Kidney epithelial cell (primary cell): ENCODE measurements at places on chromosomes 6 and 20. TPM values are rescaled to one million over a fixed set of nuclear protein-coding genes. Genes with fewer than 3 reads are reported as not detected.

GRCh38 chr6:14638435-14638905 is 520.9 kb downstream of the CD83 start:
- no peak for DNase-seq

TPX2 gene
- total RNA-seq = 16.0 and 16.1 TPM in 2 replicates

- DNase-seq = no peak
Measured at GRCh38 chr6:6407071-6407741, 86.7 kb upstream of the F13A1 start.

- DNase-seq = peak; percentile 78
Measured at GRCh38 chr6:11613858-11614257, 76.3 kb downstream of the TMEM170B start.

DNA sequence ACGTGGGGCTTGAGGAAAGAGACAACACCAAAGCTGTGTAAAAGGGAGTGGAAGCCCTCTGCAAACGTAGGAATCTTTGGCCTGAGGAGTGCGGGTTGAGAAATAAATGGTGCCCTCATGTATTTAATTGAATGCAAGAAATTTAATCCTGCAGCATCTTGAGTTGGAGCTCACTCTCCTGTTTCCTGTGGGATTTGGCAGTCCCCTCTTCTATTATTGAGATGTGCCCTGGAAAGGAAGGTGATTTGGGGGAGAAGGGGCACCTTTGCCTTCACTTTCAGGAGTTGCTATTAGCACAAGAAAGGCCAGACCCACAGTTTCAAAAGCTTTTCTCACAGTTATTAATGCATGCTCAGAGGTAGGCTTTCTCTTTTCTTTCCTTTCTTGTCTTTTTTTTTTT is 201.4 kb upstream of the HDDC2 start:
- no peak for DNase-seq

DNA sequence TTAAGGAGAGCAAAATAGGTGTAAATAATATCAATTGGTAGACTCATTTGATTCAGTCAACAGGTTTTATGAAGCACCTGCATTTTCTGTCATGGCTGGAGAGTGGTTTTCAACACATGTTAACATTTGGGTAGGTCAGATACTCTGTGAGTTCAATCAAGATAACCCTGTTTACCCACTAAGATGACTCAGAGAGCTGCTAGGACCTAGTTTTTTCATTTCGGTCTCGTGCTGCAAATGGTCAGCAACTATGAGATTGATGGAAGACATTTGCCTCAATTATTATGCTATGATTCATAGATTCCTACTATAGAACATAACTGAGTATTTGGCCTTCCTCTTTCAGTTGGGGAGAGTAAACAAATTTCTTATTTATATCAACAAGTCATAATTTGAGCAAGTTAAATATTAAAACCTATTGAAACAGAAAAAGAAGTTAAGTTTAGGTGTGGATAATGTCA is 391.4 kb upstream of the CITED2 start:
- DNase-seq = no peak

DNA sequence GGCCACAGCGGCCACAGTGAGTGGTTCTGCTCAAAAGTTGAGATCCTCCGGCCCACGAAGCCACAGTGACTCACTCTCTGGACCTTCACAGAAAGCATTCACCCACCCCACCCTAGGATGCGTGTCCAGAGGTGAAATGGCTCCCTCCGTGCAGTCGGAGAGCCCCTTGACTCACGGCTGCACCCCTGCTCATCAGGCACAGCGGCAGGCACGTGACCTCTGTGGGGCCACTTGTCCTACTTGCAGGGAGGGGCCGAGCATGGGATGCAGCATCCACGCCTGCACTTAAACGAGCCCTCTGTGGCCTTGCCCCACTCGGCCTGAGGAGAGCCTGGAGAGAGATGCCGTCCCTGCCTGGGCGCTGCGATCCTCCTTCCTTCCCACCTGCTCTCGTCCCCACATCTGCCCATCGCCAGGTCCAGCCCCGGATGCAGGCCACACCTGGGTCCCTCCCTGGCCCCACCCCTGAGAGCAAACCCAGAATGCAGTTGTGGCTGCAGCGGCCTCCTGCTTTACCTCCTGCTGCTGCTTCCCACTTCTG is 28.7 kb downstream of the NTSR1 start:
- DNase-seq = no peak

GRCh38 chr6:22227824-22228610 is 68.8 kb downstream of the PRL start:
- DNase-seq = no peak

GRCh38 chr6:75855052-75855451 is 106.0 kb downstream of the MYO6 start:
- DNase-seq = peak; percentile 12

GRCh38 chr6:36364669-36365479 is 22.6 kb downstream of the ETV7 start:
- DNase-seq = no peak

- no peak for DNase-seq
Measured at GRCh38 chr6:9140172-9140571, 704.8 kb upstream of the SLC35B3 start.

NRSN2 gene
- 36.9 and 37.5 TPM in 2 replicates for total RNA-seq

DNA sequence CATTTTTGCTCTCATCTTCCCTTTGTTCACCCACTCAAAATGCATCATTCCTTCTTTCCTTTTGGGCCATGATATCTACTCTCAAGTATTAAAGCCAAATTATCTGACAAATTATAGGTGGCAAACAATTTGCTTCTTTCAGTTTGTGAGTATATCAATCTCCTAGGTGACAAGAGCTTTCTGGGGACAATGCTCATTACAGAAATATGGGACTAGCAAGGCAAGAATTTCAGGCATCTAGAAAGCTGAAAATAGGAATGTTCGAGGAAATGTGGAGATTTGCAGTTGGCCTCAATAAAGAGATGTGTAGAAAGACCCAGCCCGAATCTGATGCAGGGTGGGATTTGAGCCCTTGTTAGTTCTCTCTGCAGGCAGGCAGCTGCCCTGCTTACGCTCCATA is 71.8 kb downstream of the ALDH8A1 start:
- no peak for DNase-seq

DNA sequence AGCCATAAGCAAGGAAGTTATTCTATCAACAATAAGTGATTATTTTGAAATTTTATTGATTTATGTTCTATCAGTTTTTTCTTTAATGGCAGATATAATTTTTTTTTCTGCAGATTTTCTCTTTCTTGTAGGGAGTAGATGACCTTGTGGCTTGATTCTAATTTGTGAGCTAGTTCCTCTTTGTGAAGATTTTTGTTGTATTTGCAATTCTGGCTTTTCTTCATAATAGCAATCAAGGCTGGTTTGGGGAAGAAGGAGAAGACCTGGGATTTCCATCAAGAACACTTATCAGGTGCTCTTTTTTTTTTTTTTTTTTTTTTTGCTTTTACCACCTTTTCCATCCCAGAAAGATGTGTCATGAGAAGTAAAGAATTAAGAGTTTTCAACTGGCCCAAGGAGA is 324.2 kb upstream of the MAN1A1 start:
- DNase-seq = no peak

GRCh38 chr6:54690596-54690995 is 156.0 kb upstream of the FAM83B start:
- no peak for DNase-seq

DNA sequence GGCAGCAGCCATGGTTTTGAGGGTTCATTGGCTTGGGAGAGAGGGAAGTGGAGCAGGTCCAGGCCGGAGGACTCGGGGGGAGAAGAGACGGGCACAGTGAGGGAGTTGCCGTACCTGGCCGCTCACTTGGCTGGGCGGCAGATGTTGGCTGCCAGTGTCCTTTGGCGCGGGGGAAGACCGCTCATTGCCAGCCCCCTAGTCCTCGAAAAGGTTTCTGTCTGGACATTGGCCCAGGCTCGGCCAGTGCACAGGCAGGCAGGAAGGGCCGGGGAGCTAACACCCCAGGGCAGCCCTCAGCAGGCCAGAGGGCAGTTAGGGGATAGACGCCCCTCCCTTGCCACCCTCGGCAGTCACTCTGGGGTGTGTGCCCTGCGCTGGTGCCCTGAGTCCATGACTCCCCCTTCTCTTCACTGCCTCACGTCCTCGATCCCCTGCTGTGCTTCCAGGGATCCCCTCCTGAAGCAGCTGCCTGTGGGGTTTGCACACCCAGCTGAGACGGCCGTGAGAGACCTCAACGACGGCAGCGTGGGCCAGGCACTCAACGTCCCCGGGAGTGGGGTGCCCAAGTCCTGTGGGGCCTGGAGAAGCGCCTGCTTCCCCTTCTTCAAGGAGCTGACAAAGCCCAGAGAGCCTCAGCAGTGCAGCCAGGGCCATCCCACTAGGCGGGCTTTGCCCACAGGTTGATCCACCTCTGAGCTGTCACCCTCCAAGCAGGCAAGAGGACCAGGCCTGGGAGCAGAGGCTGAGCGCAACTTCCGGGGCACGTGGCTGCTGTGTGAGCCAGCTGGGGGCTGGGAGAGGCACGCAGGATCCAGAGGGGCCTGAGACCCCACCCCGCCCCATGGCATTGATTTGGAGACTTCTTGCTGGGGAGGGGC is 20.4 kb downstream of the RBM38 start:
- DNase-seq = no peak

DNA sequence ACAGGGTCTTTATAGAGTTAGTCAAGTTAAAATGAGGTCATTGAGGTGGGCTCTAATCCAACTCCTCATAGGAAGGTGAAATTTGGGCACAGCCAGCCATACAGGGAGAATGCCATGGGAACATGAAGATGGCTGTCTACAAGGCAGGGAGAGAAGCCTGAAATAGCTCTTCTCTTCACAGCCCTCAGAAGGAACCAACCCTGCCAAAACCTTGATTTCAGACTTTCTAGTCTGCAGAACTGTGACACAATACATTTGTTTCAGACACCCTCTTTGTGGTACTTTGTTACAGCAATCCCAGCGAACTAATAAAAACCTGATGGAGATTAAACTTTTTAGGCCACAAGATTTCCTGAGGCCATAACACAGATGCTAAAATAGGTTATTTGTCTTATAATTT is 43.1 kb upstream of the HECA start:
- no peak for DNase-seq

DNA sequence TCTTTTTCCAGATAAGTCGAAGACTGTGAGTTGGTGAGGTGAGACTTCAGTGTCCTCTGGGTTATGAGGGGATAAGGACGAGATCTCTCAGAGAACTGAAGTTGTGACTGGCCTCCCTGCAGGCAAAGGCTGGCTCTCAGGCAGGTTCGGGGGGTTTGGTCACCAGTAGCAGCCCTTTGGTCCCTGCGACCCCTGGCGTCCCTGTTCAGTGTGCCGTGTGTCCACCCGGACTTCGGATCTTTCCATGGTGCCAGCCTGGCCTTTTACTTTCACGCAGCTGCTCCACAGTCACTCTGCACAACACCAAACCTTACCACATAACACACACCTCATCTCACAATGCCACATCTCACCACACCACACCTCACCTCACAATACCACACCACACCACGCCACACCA is 131.9 kb downstream of the ERMARD start:
- no peak for DNase-seq

NKAPL gene
- 1.0 and 1.1 TPM in 2 replicates for total RNA-seq

DNA sequence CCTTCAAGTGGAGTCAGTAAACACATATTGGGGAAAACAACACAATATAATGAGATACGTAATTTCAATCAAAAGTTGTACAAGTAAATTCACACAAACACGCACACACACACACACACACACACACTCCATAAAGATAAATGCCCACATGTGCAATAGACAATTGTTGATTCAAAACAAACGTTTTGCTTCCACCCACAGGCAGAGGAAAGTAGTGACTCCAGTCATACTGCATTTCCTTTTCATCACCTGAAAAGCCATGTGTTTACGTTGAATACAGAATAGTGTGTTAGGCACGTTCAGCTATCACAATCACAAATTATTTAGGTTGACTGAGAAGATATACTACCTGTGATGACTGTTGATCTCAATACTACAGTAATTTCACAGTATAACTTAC is 443.8 kb upstream of the MANEA start:
- no peak for DNase-seq
